Muscle of back (tissue), 13 donors: ENCODE measurements at places on chromosomes 12 and 14.

DNA sequence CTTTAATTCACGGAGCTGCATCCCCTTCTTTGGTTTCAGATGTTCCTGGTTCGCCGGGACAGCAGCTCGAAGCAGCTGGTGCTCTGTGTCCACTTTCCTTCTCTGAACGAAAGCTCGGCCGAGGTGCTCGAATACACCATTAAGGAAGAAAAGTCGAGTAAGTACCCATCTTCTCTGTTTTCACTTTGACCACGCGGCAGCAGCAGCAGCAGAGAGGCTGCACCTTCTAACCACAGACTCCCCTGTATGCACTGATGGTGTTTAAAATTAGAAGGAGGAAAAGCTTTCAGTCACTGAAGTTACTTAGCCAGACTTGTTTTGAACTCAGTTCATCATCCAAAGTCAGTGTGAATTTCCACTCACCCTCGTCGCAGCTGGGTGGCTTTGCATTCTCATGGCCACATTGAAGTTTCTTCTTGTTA, 63.8 kb downstream of the RIN3 start:
- DNase-seq = no peak

DNA sequence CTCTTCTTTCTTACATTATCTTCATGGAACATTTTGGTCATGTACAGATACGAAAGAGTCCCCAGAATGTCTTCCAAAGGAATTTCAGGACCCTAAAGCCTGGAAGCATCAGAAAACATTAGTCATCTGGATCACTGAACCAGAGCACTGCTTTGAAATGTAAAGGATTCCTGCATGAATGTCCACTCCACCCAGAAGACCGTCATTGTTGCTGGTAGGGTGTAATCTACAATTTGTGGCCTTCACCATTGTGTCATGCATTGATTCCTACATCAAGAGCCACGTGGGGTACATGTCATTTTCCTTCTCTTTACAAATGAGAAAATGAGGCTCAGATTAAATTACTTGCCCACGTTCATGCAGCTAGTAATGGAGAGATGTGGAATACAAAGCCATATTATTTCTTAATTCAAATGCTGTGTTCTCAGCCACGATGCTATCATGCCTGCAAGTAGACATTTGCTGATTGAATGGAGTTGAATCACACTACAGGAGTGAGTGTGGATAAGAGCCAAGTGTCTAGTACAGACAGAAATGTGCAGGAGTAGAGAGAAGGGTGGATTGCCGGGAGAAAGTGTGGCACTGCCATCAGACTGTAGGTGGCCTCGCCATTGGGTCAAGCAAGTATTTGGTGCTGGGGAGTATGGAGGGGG, 231.2 kb downstream of the C12orf75 start:
- no peak for DNase-seq

GRCh38 chr14:64566651-64567122, 16.9 kb downstream of the PPP1R36 start:
- peak; percentile 78 for DNase-seq

GRCh38 chr12:18262514-18262913, 1.2 kb downstream of the PIK3C2G start:
- DNase-seq = no peak

DNA sequence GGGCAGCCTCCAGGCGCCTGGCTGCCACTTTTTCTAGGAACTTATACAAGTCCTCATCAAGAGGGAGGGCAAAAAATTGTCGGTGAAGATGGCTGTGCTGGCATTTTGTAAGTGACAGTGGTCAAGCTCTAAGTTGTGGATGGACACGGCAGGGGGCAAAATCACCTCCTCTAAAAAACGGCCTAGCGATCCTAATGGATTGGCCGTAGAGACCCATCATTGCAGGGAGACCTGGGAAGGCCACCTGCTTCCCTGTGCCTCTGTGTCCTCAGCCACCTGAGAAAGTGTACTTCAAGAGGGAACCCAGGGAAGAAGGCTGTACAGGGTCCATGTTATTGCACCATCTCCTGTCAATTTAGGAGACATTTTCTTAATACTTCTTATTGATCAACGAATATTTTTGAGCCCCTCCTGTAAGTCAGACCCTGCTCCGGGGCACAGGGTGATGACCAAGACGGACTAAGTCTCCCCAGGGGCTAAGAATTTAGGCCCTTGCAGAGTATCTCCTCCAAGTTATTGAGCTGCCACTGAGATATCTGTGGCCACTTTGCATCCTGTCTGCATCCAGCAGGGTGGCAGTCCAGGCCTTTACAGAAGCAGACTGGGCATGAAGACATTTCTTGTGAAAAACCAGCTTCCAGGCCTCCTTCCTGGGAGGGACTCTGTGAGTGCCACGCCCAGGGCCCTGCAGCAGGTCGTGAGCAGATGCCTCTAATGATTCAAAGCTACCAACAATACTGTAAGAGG, 40.5 kb downstream of the PSMA6 start:
- no peak for DNase-seq

GRCh38 chr12:50411051-50411660, 10.5 kb downstream of the LARP4 start:
- DNase-seq = no peak

GRCh38 chr12:47391566-47391965, 311.8 kb upstream of the AMIGO2 start:
- no peak for DNase-seq

DNA sequence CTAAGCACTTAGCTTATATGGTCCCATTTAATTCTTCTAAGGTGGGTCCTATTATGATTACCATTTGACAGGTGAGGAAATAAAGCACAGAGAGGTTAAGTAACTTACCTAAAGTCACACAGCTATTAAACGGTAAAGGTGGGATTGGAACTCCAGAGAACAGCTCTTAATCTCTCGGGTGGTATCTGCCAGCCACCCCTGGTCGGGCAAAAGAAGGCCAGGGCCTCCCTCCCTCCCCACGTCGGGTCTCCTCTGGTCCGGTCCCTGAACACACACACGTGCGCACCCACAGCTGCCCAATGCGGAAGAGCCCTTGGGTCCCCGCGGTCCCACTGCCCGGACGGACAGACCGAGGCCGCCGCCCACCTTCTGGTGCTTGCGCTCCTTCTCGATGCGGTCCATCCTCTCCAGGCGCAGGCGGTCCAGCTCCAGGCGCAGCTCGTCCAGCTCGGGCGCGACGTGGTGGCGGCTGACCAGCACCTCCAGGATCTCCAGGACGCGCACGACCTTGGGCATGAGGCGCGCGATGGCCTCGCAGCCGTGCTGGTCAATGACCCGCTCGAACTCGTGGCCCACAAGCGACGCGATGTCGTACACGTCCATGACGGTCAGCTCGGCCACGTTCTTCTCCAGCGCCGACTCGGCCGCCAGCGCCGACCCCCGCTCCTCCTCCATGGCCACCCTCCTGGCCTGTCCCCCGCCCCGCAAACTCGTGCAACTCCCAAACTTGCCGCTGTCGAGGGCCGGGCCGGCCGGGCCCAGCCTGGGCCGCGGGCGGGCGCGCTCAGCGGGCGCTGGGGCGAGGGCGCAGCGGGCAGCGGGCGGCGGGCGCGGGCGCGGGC, 490 bp downstream of the RILPL1 start:
- peak; percentile 88 for DNase-seq

- no peak for DNase-seq
Measured at GRCh38 chr12:115946867-115947695, 330.4 kb downstream of the MED13L start.

- no peak for DNase-seq
Measured at GRCh38 chr14:92556255-92556741, 42.7 kb downstream of the RIN3 start.

DNA sequence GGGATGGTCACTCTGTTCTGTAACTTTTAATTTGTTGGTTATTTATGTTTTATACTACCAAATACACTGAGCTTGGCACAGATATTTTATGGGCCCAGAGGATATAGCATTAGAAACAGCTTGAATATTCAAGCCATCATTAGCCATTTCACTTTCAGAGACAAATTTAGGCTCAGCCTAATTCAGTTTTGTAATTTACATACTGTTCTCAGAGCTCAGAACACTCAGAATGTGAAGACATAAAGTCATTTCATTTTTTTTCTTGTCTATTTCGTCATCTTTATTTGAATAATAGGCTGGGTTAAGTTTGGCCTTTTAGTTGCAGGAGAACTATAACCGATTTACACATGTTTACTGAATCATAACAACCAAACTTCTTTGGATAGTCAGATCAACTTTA, 361.7 kb downstream of the SNAPC1 start:
- no peak for DNase-seq

GRCh38 chr12:79850610-79851299, 84.1 kb downstream of the PPP1R12A start:
- no peak for DNase-seq
